H1 (cell line): ENCODE measurements at places on chromosomes 6 and 20.

DNA sequence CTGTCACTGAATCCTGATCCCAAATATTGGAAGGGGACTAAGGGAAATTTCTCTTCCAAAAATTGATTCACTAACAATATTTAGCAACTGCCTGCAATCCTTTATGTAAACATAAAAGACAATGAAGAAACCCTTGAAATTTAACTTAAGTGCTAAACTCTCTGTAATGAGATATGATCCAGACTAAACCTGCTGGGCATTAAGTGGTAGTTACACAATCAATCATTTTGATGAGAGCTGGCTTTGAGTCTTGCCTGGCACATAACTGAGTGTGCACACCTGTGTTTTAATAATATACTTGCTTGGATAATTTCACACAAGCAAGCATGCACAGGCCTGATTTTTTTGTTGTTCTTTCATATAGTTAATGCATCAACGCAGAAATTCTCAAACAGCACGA lies 9.8 kb upstream of the ZFP64 start:
- DNase-seq: no peak

GRCh38 chr6:168124921-168125320 lies 45.9 kb upstream of the FRMD1 start:
- no peak for DNase-seq

DNA sequence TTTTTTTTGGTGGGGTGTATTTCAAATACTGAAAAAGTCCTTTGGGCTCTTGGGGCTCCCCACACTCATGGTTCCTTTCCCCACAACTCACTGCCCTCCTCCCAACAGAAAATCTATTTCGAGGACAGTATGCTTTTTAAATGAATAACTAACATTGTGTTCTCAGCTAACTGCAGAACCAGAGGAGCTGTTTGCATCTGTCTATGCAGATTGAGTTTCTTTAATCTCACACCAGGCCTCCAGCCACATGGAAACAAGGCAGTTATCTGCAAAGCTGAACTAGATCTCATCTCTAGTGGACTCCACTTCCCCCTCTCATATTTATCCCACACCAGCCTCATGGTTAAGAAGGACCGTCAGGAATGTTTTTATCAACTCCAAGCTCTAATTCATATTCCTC lies 955.1 kb downstream of the KIF16B start:
- DNase-seq: no peak

- DNase-seq: no peak
These were observed 87.1 kb upstream of the SIRPA start for GRCh38 chr20:1808101-1808500.

DNA sequence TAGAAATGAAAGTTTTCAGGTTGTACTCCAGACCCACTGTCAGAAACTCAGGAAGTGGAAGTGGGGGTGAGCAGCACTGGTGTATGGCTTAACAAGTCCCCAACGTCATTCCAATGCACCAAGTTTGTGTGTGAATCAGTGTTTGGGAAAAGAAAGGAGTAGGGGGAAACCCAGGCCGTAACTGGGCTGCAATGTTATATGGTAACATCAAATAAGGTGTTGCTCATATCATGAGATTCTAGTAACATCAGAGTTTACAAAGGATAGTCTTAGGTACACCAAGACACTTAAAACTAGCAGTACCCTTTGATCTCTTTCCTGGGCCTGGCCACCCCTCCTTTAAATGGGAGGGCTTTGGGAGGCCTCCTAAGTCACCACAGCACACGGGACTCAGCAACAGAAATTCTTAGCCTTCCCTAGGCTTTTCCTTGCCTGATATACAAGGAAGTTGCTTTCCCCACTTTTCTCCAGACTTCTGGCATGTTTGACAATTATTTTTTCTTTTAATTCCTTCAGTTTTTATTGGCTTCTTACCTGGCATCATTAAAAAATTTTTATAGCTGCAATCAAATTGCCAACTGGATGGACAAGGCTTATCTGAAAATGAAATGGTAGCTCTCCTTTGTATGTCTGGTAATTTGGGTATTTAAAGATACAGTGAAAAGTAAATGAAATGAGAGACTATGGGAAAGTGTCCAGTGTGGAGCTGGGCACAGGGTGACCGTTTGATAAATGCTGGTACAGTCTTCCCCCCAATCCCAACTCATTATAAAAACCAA lies 15.1 kb downstream of the E2F3 start:
- DNase-seq: no peak

- no peak for DNase-seq
These were observed 27.6 kb downstream of the VTA1 start for GRCh38 chr6:142174703-142175102.

GRCh38 chr6:149317644-149318571 lies at the start of gene TAB2:
TAB2 (plus strand) TSS chr6:149317712; CDS start chr6:149369998, 52,286 bp downstream.
- peak; percentile 79 for DNase-seq

GRCh38 chr6:30781743-30782424 lies 37.5 kb upstream of the IER3 start:
- DNase-seq: no peak

DNA sequence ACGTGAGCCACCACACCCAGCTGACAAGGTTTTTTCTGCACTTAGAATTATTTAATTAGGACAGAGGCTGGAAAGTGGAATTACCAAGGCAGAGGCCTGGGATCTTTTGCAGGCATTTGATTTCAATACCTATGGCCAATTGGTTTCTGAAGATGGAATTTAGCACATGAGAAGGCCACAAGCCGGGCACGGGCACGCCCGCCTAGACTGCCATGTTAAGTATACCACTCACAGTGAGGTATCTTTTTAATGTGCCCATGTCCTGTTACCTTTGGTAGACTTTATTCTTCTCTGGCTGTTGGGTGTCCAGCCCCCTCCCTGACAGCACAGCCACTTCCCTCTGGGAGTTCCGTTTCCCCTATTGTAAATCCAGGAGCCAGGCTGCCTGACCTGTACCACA lies 18.0 kb upstream of the TAF8 start:
- DNase-seq: no peak

DNA sequence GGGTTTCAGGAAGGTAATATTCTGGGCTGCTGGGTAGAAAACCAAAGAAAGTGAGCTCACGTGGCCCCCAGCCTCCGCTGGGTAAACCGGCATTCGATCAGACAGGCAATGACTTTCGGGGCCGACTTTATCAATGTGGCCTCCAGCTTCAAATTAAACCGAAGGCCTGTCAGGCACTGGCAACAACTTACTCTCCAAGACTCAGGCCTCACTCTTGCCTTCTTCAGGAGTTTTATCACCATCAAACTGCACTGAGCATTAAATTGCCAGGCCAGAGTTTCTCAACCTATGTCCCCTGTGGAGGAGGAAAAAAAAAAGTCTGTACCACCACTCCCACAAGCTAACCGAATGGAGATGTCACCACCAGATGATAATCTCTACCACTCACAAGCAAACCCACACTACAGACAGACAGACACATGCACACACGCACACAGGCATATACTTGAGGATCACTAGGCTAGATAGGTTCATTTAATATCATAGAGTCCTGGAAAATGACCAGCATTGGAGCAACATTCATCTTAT lies 1.1 kb upstream of the MBOAT1 start:
- DNase-seq: no peak

- DNase-seq: peak; percentile 31
These were observed 14.7 kb downstream of the MUCL3 start for GRCh38 chr6:30955367-30956042.

DNA sequence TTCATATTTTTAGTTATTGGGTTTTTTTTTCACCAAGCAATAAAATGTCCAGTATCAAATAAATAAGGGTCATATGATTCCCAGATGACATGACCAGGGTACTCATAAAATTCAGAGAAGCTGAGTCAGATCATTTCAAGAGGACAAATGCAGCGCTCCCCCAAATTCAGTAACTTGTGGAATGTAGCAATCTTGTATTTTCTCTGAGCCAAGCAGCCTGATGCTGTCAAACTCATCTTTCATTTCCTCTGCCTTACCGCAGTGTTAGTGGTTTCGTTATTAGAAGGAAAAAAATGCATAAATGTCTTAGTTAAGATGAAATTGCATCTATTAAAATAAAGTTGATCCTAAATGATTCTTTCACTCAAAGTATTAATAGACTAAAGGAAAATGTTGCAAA lies 57.8 kb upstream of the EDN1 start:
- DNase-seq: no peak

DNA sequence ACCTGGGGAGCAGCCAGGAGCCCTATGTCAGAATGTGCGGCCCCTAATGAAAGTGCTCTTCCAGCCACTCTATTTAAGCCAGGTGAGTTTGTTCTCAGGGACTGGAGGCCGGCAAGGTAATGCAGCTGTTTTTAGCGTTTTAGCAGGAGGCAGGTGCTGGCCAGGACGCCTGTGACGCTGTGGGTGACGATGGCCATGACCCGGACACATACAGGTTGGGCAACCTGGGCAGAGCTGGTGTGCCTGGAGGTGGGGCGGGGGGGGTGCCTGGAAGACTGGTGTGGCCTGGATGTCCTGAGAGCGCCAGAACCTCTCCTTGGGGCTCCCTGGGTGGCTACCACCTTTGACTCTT lies 51.7 kb downstream of the RBM38 start:
- no peak for DNase-seq

GRCh38 chr6:157152556-157152955 lies 170.8 kb downstream of the TMEM242 start:
- no peak for DNase-seq

GRCh38 chr6:5143634-5144311 lies 58.6 kb downstream of the PPP1R3G start:
- peak; percentile 92 for DNase-seq
